Fibroblast of mammary gland (primary cell): ENCODE measurements at places on chromosomes 13 and 19.

DNA sequence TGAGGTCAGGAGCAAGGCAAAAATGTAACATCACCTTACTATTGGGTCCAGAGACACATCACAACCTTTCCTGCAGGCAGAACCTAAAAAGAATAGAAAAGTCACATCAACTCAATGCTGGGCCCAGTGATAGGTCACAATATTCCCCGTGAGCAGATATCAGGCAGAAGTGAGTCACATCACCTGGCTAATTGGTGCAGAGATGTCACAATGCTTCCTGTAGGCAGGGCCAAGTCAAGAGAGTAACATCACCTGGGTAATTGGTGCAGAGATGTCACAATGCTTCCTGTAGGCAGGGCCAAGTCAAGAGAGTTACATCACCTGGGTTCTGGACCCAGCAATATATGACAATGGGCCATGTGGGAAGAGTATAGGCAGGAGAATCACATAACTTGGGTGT, 63.4 kb downstream of the ZNF726 start:
- no peak for DNase-seq

DNA sequence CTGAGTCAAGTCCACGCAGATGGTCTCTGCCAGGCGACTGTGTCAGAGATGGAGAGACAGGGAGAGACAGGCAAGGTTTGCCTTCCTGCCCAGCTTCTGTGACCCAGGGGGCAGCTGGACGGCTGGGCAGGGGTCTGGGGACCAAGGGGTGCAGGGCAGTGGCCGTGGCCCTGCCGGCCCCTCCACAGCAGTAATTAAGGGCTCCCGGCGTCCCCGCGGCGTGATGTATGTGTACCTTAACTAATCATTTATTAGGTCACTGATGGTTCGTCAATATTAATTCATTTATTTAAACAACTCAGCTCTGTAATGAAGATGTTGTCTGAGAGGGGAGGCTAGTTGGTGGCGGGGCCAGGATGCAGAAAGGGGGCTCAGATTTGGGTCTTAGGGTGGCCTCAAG, 28.6 kb upstream of the TCF3 start:
- DNase-seq = no peak

- no peak for DNase-seq
Observed at GRCh38 chr13:111093634-111094033, 21.5 kb upstream of the ARHGEF7 start.

- DNase-seq = no peak
Observed at GRCh38 chr13:91805605-91806004, 407.2 kb downstream of the GPC5 start.
